Activated CD4-positive, CD25-positive, alpha-beta regulatory T cell treated with anti-CD3 and anti-CD28 coated beads, Interleukin-2, amount 50 U/mL, for 72 hours (primary cell): ENCODE measurements at places on chromosomes 5 and 9.
A peak's percentile ranks its signal among the peaks of the same experiment; 100 is the strongest.

DNA sequence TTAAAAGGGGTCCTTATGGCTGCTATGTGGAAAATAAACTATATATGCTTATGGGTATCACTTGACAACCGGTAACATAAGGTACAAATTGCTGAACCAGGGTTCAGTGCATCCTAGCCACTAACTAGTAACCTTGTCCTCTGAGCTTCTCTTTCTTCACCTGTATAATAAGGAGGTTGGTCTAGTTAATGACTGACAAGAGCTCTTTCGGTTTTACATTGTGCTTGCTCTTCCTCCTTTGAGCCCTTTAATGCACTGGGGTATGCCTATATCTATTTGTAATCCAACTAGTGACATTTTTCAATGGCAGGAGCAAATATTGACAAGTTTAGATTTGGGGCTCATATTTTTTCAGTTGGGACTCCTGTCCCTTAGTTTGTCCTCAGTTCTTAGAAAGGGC lies 66.1 kb downstream of the NPR3 start:
- DNase-seq, result no peak

DNA sequence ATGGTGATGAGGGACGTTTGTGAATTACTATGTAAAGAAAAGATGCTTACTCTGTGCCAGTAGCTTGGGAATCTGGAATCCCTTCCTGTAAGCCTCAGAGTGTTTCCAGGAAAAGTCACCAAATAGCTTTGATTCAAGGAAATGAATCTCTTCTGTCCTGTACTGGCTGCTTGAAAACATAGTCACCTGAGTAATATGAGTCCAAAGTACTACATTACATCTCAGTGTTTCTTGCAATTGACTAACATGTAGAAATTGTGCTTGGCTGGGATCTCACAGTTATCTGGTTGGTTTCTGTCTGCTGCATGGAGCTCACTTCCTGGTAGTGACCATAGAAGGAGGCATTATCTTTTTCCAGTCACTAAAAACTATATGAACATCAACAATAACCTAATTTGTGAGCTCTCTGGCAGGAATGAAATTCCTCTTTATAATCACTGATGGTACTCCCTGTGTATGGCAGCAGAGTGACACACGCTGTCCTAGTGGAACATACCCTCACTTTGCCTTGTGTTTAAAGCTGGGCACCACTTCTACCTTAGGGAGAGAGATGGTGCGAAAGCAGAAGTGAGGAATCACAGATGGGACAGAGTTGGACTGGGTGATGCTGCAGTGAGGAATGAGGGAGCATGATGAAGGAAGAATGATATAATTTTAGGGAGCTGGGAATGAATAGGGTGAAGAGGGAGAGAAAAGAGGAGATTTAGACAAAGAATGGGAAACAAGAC lies 568.5 kb downstream of the RAB3C start:
- DNase-seq, result no peak

- no peak for DNase-seq
Measured at GRCh38 chr5:60763061-60763460, 63.1 kb upstream of the DEPDC1B start.

GRCh38 chr9:75116306-75116705 lies 28.0 kb downstream of the OSTF1 start:
- DNase-seq, result no peak

- DNase-seq, result no peak
Measured at GRCh38 chr9:21402386-21403251, 6.3 kb upstream of the IFNA8 start.

GRCh38 chr9:125745018-125745417 lies 2.2 kb upstream of the PBX3 start:
- no peak for DNase-seq

- DNase-seq, result no peak
Measured at GRCh38 chr5:74903165-74903787, 37.1 kb upstream of the FAM169A start.

- DNase-seq, result no peak
Measured at GRCh38 chr5:174943785-174944184, 219.4 kb downstream of the MSX2 start.

DNA sequence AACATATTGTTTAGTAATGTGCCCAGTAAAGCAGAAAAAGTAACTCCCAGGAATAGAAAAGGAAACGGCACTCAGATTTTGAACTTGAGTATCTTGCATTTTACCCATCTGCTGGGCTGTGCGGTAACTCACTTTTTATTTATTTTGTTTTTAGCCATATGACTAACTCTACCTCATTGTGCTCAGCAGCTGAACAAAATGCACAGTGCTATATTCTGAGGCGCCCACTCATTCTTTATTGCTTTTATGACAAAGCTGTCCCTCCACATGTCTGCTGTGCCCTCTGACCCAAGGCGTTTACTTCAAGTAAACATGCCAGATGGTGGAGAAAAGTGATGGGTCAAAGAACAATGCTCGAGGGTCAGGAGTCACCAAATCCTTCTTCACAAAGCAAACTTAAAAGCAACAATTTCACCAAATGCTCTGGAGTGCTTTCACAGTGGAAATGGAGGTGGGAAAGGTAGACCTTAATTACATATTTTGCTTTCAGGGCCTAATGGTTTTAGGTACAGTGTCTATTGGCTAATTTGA lies 215.2 kb upstream of the ELAVL2 start:
- DNase-seq, result no peak

GRCh38 chr5:113273948-113274347 lies 160.8 kb downstream of the TSSK1B start:
- DNase-seq, result no peak

DNA sequence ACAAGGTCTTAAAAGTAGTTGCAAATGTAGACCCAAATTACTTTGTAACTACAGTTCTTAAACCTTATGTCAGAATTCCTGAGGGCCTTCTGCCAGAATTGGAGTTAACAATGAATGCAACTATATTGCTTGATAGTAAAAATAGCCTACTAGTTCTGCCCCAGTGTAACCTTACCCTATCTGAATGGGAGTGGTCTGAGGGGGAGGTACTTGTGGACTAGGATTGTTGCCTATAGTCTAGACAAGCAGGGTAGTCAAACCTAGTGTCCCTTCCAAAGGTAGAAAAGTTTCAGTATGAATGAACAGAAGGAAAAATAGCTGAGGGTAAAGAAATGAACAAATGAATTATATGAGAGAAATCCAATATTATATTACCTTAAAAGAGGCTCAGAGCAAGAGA lies 242.2 kb downstream of the PJA2 start:
- DNase-seq, result no peak

- no peak for DNase-seq
Measured at GRCh38 chr5:110088676-110089436, 399.1 kb downstream of the MAN2A1 start.

- peak; percentile 27 for DNase-seq
Measured at GRCh38 chr9:137313956-137314560, 12.0 kb upstream of the NRARP start.
